RWPE1 (cell line): ENCODE measurements at places on chromosomes 12 and 14.

GRCh38 chr12:24054416-24054815, 104.9 kb upstream of the SOX5 start:
- DNase-seq = no peak

DNA sequence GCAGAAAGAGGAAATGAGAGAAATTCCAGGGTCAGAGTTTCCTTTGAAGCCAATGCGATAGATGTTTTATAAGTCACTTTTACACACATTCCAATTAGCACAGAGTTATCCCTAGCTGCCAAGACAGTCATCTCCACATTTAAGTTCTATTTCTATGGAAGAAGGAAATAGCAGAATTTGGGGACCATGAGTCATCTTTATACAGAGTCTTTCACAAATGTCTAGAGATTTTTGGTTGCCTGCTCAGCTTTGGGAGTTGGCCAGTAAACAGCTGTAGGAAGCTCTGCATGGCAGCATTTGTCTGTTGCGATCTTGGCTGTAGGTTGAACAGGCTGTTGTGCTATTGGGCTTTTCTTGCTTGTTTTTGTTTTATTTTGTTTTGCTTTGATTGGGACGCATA, 884.3 kb downstream of the GALC start:
- DNase-seq = no peak

DNA sequence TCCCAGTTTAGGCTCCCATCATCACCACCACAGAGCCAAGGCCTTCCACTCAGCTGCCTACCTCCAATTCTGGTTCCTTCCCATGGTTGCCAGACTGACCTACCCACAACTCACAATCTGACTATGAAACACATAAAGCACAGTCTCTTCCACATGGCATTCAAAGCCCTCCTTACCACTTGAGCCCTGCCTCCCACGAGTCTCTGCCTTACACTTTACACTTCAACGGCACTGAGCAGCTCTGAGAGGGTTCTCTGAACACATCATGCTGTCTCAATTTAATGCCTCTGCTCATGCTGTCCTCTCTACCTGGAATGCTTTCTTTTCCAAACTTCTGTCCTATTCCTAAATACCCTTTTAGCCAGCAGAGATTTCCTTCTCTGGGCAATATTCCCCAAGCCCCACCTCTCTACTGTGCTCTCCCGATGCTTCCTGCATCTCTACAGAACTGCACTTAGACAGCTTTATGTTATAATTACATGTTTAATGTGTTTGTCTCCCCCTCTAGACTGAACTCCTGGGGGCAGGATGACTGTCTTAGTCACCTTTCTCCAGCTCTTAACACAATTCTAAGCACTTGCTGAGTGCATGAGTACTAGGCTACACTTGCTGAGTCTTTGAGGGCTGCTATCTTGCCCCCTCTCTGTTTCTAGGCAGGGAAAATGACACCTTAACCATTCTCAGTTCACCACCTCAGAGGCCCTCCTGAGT, 23.5 kb downstream of the FMNL3 start:
- DNase-seq = no peak

DNA sequence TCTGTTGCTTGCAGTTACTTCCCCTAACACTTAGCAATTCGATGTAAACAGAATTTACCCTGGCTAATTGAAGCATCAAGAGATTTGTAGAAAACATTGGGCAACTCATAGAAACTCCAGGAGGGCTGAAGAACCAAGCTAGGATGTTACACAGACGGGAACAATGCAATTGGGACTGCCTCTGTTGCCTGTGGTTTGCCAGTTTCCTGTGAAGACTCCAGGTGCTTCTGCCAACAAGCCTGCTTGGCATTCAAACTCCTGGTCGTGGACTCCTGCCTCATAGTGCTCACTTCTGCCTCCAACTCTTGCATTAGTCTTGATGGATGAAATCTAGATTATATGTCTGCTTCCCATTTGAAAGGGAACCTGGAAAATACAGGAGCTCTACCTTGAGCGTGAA, 246.0 kb downstream of the BMP4 start:
- DNase-seq = no peak

- peak; percentile 36 for DNase-seq
Observed at GRCh38 chr14:21066882-21067502, 3.1 kb upstream of the ARHGEF40 start.

DNA sequence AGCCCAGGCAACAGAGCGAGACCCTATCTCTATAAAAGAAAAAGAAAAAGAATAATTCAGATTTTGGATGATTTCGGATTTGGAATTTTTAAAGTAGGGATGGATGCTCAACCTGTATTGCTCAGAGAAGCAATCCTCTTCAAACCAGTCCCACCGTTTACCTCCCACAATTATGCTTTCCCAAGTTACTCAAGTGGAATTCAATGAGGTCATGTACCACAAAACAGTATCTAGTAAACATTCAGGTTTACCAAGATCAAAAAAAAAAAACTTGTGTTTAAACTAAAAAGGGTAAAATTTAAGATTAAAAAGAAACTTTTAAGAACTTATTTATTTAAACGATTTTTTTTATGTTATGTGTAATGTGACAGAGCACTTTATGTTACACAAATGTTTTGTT, 2.5 kb downstream of the KDM5A start:
- no peak for DNase-seq

GRCh38 chr12:109489955-109490565, 12.6 kb downstream of the UBE3B start:
- no peak for DNase-seq

GRCh38 chr12:68959891-68960464, 27.0 kb upstream of the CPM start:
- DNase-seq = no peak

GRCh38 chr12:107200394-107200793, 107.0 kb upstream of the CRY1 start:
- DNase-seq = peak; percentile 84

GRCh38 chr14:99425272-99425681, 55.4 kb downstream of the SETD3 start:
- DNase-seq = no peak

DNA sequence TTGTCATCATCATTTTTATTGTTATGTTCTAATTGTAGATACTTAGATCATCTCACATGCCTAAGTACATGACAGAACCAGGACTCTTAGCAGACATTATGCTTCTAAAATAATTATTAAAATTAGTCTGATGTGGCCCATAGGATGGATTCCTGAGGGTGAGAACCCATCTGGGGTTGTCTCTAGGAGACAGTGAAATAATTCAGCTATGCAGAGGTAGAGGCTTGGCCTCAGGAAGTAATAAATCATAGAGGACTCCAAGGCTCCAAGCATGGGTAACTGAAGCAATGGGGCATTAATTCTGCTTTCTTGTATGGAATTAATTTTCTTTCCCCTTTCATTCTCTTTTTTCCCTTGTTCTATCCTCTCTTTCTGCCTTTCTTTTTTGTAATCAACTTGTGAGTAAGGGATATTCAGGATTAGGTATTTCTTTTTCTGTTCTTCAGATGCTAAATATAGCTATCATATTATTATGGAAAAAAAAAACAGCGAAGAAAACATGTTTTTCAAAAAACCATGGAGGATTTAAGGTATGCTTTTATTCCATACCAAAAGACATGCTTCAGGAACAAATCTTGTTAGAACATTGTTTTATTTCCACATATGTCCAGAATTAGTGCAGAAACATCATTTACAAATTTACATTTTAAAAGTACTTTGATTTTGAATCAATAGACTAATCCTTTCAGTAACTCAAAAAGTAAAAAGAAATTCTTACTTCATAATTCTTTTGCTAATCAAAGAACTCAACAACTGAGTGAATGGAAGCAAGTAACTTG, 263.2 kb downstream of the TRHDE start:
- DNase-seq = no peak

- no peak for DNase-seq
Observed at GRCh38 chr12:12964255-12964654, 12.3 kb upstream of the GPRC5D start.
